ENCODE measurements at places on chromosomes 3 and 15.

DNA sequence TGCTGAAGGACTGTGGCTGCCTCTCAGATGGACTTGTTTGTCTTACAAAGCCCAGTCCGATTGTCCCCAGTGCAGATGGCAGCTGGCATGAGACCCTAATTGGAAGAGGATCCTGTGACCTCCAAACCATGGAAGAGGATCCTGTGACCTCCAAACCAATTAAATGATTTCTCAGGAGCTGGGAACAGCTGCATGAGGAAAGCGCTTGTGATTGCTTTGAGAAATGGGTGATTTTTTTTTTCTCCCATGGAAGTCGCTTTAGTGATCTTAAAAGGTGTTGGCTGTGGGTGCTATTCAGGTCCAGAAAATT is 68.4 kb upstream of the LARS2 start:
- no peak for DNase-seq

- no peak for DNase-seq
Measured at GRCh38 chr15:34329006-34329405, 8.6 kb downstream of the SLC12A6 start.

- DNase-seq, result no peak
Measured at GRCh38 chr3:12895391-12896062, 54.2 kb upstream of the RPL32 start.

DNA sequence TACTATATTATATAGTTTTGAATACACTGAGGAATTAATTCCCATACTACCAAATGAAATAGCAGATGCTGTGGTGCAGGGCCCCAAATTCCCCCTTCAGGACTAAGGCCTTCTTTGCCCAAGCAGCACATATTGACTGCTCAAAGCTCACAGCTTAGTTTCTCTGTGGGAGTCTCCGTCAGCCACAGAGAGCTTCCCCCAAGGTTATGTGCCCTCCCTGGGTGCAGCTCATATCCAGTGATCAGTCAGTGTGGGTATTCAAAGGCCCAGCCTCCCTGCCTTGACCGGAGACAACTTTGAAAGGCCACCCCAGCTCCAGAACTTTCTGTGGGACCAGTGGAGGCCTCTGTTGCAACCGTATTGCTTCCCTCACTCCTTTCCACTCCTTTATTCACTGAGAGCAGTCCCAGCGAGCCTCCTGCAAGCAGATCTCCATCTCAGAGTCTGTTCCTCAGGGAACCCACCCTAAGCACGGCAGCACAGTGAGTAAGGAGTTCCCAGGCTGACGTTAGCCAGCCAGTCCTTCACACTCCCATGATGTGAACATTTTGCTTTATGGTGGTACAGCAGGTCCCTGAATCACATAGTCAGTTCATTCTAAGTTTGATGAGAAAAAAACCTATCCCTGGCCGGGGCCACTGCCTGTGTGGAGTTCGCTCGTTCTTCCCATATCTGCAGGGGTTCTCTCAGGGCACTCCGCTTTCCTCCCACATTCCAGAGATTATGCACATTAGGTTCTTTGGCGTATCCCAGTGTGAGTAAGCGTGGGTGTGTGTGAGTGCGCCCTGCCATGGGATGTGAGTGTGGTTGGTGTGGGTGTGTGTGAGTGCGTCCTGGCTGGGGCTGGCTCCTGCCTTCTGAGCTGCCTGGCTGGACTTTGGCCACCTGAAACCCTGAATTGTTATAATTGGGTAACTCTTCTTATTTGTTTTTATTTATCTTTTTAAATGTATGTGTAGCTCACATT is 64.4 kb upstream of the PPARG start:
- no peak for DNase-seq

DNA sequence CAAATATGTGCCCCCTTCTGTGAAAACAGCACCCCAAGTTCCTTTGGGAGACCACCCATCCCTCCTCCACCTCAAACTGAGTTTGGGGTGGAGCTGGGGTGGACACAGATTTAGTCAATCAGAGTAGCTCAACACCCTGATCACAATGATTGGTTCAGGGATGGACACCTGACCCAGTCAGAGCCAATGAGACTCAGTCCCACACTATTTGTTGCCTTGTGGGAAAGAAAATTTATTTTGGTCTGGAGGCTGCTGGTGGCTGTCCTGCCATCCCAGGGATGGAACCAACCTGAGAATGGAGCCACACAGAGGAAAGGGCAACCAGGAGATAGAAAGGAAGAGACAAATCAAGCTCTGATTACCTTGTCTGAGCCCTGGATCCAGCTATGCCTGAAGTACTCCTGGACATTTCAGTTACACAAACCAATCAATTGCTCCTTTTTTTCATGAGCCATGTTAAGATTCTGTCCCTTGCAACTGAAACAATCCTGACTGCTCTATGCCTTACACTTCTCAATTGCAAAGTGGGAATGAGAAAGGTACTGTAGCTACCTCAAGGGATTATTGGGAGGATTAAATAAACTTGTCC is 10.6 kb downstream of the DNASE1L3 start:
- DNase-seq, result no peak

- DNase-seq, result no peak
Measured at GRCh38 chr3:153233986-153234385, 72.0 kb downstream of the RAP2B start.

DNA sequence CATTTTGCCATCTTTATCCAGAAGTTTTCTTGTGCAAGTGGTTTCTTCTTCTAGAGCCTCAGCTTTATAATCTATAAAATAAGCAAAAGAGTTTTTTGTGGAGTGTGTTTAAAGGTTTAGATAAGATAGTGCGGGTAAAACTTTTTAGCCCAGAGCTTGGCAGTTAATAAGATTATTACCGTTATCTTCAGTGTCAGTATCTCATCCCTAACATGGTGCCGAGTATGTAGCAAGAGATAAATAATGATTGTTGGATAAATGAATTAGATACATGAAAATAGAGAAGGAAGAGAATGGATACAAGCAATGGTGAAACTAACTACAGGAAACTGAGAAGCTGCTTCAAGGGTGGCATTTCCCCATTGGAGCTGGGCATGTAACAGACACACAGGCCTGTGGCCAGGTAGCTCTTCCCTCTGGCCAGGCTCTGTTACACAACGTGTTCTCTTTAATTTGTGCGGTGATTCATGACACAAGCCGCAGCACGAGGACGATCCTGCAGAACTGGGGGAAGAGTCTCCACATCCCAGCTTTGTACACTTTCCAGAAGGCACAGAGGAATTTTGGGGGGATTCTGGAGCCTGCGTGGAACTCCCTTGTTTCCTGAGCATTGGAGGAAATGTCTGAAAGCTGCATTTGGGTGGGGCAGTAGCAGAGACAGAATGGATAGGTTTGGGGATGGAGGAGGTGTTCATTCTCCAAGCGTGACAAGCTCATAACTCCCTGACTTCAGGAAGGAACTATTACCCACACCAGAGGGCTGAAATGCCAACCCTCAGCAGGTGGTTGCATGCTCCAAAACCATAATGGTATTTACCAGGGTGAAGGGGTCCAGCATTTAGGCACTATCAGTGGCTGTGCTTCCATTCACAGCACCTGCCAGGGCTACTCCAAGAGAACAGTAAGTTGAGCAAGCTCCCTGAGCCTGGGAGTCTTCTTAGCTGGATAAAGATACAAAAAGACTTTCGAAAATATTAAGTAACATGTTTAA is 14.2 kb upstream of the ST6GAL1 start:
- no peak for DNase-seq

- DNase-seq, result no peak
Measured at GRCh38 chr3:71881041-71881440, 96.1 kb upstream of the PROK2 start.

DNA sequence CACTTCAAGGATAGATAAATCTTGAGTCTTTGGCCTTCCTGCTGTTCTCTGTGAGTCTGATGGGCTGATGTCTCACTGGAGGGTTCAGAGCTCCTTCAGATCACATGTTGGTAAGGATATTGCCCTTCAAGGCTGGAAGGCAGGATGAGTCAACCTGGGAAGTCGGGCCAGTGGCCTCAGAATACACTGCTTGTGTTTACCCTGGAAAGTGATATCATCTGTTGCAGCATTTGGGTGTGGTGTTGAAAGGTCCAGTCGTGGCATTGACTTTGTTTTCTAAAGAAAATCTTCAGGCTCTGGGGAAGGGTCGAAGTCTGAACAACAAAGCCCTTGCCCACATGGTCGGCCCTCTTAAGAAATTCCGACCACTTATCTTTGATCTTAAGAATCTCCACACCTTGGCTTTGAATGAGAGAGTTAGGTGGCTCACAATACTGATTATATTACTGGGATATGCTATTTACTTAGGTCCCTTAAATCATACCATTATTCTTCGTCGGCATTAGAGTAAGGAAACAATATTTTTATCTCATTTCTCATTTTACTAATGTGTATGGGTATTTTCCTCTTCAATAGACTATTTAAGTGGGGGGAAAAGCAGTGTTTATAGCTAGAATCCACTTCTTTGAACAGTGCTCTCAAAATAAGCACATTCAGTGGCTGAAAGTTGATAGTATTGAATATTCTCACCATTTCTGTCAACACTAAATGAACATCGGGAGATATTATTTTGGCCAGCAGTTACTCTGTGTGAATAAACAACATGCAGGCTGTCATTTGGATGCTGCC is 303.9 kb upstream of the RASGRP1 start:
- DNase-seq, result no peak

DNA sequence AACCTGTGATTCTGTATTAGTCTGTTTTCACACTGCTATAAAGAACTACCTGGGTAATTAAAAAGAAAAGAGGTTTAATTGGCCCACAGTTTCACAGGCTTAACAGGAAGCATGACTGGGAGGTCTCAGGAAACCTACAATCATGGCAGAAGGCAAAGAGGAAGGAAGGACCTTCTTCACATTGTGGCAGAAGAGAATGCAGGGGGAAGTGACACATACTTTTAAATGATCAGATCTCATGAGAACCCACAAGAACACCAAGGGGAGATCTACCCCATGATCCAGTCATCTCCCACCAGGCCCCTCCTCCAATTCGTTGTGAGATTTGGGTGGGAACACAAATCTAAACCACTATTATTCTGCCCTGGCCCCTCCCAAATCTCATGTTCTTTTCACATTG is 6.1 kb downstream of the ZKSCAN7 start:
- no peak for DNase-seq

DNA sequence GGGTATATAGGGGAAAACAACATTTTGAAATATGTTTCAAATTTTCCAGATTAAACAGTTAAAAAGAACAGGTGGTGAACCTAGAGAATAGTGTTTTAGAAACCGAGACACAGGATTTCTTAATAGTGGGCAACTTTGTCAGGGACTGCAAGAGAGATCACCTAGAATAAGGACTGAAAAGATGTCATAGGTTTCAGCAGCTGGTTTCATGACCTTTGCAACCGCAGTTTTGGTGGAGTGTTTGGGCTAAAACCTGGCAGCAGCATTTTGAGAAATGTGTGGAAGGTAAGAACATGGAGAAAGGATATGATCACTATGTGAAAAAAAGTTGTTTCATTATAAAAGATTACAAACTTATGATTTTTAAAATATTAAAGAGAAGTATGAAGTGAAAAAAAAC is 34.9 kb downstream of the PRKCI start:
- no peak for DNase-seq

DNA sequence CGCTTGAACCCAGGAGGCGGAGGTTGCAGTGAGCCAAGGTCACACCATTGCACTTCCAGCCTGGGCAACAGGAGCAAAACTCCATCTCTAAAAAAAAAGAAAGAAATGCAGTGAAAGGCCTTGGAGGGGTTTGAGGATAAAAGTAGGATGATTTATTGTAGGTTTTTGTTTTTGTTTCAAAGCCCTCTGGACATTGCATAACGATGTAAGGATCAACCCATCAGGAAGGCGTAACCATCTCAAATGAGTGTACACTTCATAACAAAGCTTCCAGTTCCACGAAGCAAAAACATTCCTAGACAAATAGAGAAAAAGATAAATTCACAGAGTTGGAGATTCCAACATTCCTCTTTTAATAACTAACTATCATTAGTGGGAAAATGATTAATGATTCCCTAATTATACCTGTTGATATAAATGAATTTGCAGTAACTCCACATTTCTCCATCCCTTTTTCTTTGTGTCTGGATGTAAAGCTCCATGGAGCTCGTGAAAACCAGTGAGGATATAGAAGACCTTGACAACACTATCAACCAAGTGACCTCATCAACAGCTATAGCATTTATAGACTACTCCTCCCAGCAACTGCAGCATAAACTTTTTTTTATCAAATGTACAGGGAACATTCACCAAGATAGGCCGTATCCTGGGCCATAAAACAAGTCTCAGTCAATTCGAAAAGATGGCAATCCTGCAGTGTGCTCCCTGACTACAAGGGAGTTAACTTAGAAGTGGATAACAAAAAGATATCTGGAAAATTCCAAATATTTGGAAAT is 48.7 kb upstream of the PPP4R2 start:
- DNase-seq, result no peak

- no peak for DNase-seq
Measured at GRCh38 chr3:131608296-131608695, 105.5 kb upstream of the MRPL3 start.

DNA sequence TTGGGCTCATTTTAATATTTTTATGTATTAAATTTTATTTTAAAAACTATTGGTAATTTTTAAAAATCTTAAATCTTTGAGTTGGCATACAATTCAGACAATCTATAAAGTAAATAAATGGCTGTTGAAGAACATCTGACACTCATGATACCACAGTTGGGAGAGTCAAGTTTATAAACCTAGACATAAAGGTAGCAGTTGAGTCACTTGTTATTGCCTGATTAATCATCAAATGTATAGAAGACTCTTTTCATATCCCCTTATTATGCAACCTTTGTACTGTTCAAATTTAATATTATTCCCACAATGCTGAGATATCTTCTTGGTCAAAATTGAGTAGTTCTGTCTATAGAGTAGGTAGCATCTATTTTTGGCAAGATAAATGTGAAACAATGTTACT is 19.6 kb downstream of the PAQR9 start:
- no peak for DNase-seq

GRCh38 chr15:95799286-95800200 is 531.0 kb upstream of the NR2F2 start:
- DNase-seq, result no peak

DNA sequence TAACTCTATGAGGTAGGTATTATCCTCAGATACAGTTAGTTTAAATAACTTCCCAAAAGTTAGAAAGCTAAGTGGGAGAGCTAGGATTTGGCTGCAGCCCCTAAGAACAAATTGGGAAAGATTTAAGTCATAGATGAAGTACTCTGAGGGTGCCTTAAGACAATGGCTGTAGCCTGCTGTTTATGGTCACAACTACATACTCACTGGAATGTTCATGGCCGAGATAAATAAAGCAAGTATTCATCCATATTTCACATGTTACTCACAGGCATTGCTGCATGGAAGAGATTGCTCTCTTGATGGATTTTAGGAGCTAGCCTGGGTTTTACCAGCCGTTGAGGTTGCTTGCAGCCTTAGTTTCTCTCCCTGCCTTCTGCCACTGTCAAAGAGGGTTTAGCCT is 145.0 kb downstream of the CMSS1 start:
- DNase-seq, result no peak

DNA sequence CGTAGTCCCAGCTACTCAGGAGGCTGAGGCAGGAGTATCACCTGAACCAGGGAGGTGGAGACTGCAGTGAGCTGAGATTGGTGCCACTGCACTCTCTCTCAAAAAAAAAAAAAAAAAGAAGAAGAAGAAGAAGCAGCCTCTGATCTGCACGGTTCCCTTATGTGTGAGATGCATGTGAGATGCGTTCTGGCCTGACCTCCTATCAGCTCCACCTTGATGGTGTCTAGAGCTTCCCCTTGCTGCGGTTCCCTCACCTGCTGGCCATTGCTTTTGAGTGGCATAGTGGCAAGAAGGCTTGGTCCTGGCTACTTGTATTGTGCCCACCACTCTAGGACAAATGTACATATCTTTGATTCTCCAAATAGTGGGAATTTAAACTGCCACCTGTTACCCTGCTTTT is 49.4 kb upstream of the CFAP161 start:
- DNase-seq, result no peak

GRCh38 chr3:150149651-150150051 is 179.0 kb upstream of the PFN2 start:
- DNase-seq, result no peak

- no peak for DNase-seq
Measured at GRCh38 chr15:60804986-60805949, 326.3 kb upstream of the ICE2 start.

Measured in right renal pelvis (tissue), 4 donors.